ENCODE measurements at places on chromosomes 16 and 17.

- no peak for DNase-seq
These were observed 31.2 kb downstream of the NXN start for GRCh38 chr17:948284-948852.

DNA sequence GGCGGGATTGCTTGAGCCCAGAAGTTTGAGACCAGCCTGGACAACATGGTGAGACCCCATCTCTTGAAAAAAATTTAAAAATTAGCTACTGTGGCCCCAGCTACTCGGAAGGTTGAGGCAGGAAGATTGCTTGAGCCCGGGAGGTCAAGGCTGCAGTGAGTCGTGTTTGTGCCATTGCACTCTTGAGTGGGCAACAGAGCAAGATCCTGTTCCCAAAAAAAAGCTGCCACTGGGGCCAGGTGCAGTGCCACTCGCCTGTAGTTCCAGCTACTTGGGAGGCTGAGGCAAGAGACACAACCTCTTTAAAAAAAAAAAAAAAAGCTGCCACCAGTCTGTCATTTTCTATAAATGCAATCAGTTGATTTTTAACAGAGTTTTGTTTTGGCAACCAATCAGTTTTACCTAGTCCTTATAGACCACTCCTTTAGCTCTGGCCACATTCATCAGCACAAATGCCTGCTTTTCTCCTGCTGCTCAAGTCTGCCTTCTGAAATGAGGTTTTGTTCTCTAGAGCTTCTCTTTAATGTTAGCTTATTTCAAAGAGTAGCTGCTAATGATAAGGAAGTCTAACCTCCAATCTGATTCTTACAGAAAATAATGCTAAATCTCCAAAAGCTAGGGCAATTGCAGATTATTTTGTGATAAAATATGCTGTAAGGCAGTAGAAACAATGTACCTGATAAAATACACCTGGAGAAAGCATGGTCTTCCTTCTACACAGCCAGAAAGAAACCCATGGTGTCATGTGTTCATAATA, 64.8 kb downstream of the TUBD1 start:
- no peak for DNase-seq

GRCh38 chr17:77388384-77389306, 247.9 kb downstream of the SEC14L1 start:
- DNase-seq: no peak

DNA sequence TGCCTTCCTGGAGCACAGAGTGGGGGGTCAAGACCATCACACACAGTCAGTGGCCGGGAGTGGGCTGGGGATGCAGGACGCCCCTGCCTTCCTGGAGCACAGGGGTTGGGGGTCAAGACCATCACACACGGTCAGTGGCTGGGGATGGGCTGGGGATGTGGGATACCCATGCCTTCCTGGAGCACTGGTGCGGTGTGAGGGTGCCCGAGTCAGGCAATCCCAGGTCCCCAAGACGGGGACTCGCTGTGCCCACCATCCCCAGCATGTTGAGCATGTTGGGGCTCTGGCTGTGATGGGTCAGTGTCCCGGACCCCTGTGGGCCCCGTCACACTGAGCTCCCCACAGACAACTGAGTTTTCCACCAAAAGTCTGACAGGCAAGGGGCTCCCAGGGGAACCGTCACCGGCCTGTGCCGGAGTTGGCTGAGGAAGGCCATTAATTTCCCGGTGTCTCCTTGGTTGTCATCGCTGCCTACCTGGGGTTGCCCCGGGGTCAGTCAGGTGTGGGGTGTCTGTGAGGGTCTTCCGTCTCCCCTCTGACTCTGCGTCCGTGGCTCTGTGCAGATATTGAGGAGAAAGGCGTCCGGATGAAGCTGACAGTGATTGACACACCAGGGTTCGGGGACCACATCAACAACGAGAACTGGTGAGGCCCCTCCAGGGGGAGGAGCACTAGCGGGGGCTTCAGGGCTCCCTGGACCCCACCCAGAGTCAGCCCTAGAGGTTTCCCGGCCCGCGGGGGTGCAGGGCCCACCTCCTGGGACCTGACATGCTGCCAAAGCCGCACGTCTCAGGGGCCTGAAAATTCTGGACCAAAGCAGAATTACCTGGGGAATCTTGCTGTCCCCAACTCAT, 347.1 kb downstream of the SEC14L1 start:
- no peak for DNase-seq

DNA sequence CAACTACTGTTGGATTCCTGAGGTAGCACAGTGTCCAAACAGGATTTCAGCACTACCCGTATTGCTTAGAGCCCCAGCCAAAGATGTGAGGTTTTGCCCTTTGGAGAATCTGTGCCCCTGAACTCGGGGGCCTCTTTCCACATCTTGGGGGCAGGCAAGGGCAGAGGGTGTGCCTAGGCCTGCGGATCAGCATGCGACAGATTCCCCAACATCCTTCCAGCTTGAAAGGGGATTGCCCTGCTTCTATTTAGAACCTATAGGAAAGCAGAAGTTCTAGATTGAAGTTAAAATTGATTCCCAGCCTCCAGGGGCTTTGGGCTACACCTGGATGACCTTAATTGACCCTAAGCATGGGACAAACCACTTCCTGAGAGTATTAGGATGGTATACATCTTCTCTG, 19.6 kb downstream of the NOD2 start:
- DNase-seq: no peak

GRCh38 chr16:23367564-23367963, 65.5 kb downstream of the SCNN1B start:
- no peak for DNase-seq

- no peak for DNase-seq
These were observed 26.9 kb upstream of the ZNHIT3 start for GRCh38 chr17:36459601-36460000.

GRCh38 chr17:76625496-76625895, 18.1 kb downstream of the ST6GALNAC1 start:
- DNase-seq: no peak

DNA sequence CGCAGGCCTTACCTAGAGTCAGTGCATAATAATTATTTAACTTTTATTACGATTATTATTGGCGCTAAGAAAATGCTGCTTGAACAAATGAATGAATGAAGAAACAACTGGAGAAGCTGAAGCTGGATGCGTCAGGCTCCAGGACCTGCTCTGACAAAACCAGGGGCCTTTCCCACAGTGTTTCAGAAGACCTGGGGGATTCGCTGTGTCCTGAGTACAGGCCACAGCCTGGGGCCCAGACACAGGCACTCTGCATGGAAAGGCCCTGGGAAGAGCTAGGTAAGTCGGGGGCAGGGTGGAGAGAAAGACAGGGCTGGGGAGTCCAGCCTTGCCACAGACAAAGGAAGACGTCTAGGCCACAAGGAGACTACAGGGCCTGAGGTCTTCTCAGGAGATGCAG, 226.1 kb downstream of the ZNF423 start:
- DNase-seq: no peak

GRCh38 chr16:55559933-55560516, 6.5 kb upstream of the CAPNS2 start:
- no peak for DNase-seq

GRCh38 chr17:6303664-6304063, 131.3 kb downstream of the AIPL1 start:
- no peak for DNase-seq

GRCh38 chr16:71526111-71526631, at the start of gene CHST4:
TSS of gene CHST4 (plus strand) at chr16:71526426. CDS start at chr16:71536678, 10,252 bp downstream.
- peak; percentile 41 for DNase-seq

- no peak for DNase-seq
These were observed 15.3 kb upstream of the SEC14L1 start for GRCh38 chr17:77125432-77125901.

- DNase-seq: no peak
These were observed 12.5 kb downstream of the GSE1 start for GRCh38 chr16:85625485-85626117.

GRCh38 chr17:8079291-8080207, 8.0 kb downstream of the ALOX12B start:
- peak; percentile 60 for DNase-seq

- no peak for DNase-seq
These were observed 991 bp downstream of the DUS1L start for GRCh38 chr17:82064433-82065192.

GRCh38 chr17:16947470-16947869, 24.4 kb downstream of the TNFRSF13B start:
- DNase-seq: no peak

DNA sequence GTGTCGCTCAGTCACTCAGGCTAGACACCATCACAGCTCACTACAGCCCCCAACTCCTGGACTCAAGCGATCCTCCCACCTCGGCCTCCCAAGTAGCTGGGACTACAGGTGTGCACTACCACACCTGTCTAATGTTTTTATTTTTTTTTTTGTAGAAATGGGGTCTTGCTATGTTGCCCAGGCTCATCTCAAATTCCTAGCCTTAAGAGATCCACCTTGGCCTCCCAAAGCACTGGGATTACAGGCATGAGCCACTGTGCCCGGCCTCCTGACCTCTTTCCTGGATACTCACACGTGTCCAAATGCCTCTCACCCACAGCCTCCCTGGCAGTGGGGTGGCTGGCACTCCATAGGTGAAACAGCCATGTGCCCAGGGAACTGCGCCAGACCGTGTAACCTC, 17.5 kb downstream of the CAMKK1 start:
- DNase-seq: no peak

DNA sequence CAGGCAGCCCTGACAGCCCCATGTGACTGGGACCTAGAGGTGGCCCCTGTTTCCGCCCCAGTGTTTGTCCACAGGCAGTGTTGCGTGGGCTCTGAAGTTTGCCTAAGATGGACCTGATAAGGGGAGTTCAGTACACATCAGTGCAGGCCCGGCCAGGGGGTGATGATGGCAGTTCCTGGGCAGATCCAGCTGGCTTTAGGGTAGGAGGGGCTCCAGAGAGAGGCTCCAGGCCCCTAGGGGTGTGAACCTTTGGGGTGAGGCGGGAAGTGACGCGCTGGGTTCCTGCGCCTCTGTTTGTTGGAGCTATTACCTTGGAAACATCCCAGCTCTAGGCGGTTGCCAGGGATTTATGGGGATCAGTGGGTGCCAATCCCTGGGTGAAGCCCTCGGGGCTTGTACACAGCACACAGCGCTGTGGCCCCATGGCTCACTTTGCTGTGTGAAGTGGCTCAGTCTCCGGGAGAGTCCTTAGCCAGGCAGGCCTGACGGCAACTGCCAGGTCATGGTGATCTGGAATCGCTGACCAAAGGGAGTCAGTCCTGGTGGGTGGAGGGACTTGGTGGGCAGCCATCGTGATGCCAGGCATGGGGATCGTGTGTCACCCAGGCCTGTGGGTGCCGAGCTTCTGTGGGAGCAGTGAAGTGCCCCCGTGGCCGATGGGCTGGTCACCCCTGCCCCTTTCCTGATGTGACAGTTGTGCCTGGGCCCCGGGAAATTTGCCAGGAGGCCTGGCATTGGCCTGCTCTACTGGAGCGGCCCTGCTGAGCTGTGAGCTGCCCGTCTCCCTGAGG, 146.1 kb downstream of the SEC14L1 start:
- peak; percentile 71 for DNase-seq

DNA sequence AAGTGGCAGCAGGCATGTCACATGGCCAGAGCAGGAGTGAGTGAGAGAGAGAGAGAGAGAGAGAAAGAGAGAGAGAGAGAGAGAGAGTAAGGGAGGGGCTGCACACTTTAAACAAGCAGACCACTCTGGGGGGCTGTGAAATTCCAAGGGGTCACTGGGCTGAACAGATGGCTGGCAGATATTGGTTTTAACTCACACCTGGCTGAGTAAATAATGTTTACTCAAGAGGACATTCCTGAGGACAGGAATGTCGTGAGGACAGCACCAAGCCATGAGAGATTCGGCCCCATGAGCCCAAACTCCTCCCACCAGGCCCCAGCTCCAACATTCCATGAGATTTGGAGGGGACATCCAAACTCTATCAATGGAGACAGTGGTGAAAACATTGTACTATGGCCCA, 269.7 kb downstream of the CBLN1 start:
- DNase-seq: no peak

DNA sequence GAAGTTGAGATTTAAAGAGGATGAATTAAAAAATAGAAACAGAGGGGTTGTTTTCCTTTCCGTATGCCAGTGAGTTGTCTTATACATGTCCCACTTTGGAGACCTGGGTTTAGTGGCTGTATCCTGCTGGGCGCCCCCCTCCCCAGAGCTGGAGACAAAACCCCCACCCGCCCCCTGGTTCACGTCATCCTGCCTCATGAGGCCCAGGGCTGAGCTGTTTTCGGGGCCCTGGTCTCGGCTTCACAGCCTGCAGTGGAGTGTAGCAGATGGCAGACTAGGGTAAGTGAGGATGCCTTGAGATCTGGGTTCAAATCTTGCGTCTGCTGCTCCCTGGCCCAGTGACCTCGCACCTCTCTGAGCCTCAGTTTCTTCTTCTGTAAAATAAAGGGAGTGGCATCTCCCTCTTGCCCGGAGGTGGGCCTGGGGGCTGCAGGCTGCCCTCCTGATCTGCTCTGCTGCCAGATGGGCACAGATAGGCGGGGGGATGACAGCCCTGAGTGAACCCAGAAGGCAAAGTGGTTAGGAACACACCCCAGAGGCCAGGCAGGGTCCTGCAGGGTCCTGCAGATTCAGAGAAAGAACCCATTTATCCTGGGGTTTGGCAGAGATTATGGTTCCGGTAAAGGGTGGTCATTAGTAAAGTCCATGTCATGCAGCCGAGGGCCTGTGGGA, 45.1 kb downstream of the SOCS3 start:
- no peak for DNase-seq

GRCh38 chr17:43427362-43428043, 28.7 kb downstream of the ARL4D start:
- DNase-seq: peak; percentile 33

- DNase-seq: no peak
These were observed 107.6 kb upstream of the SMURF2 start for GRCh38 chr17:64769712-64770111.

DNA sequence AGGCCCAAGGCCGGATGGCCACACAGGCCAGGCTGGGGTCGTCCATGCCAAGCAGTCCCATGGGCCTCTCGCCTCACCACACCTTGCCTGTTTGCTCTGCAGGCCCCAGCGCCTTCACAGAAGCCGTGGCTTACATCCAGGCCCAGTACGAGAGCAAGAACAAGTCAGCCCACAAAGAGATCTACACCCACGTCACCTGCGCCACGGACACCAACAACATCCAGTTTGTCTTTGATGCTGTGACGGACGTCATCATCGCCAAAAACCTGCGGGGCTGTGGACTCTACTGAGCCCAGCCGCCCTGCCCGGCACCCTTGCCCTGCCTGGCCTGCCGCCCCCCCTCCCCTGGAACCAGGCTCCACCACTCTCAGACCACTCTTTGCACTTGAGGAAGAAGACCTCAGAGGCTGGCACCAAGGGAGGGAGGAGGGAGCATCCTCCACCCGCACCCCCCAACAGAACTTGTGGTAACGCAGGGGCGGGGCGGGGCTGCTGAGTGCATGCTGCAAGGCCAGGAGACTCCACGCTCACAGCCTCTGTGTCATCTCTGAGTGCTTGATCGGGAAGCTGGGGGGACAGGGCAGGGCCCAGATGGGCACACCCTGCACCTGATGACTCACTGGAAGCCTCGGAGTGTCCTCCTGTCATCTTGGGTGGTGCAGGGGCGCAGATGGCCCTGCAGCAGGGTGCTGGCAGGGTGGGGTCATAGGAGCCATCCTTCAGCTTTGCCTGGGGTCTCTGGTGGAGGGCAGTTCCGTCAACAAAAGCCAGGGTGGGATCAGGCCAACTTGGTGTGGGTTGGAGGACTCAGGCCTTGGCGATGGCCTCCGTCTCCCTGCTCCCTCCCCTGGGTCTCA, 81.5 kb downstream of the AMFR start:
- no peak for DNase-seq
